ENCODE measurements at places on chromosomes 3 and 15.

DNA sequence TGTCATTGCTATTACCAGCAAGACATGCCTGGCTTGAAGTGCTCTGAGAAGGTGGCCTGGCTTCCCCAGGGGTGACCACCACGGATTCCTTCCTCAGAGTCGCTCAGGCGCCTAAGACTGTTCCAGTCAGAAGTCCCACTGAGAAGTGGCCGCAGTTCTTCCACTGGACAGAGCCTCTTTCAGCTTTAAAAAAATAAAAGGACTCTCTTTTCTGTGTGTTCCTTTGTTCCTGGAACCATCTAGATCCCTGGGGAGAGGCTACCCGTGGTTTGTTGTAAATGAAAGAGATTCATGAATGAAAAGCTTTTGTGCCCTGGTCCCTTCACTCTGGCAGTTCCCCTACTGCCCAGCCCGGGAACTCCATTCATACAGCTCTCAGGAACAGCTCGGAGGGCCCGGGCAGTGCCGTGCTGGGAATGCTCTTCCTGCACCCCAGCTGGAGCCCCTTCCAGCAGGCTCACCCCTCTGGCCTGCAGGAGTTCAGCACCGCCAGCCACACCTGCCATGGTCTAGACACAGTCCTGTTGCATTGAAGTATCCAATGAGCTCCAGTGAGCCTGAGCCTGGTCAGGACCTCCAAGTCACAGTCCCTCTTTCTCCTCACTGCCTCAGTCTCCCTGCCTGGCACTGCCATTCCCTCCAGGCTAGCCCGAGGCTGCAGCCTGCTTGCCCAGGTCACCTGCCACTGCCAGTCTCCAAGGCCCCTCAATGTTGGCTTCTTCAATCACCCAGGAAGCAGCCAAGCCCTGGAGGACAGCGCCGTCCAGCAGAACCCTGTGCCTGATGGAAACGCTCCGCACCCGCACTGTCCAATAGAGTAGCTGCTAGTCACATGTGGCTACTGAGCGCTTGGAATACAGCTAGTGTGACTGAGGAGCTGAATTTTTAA lies 75.4 kb downstream of the XXYLT1 start:
- no peak for DNase-seq
- peaks cover 23% of the 10 kb centered on the region for H3K4me1 ChIP-seq

DNA sequence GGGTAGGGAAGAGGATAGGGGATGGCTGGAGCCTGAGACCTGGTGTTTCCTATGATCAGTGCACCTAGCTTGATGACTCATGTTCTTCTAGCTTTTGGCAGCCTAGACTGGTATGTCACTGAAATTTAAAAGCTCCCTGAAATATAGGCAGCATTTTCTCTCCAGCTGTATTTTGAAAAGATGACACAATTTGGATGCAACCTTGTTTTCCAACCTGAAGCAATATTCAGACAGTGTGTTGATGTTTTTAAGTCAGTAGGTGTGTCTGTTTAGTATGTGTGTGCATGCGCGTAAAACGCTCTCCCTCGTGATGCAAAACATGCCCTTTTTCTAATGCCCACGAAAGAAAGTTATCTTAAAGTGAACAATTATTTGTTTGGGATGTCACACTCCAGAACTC lies 58.5 kb downstream of the RPL22L1 start:
- no peaks in the 10 kb centered on the region for H3K27me3 ChIP-seq
- no peaks in the 10 kb centered on the region for H3K36me3 ChIP-seq
- no peak overlapping the region for H3K4me3 ChIP-seq
- no peaks in the 10 kb centered on the region for H3K4me1 ChIP-seq

- no peaks in the 10 kb centered on the region for H3K27me3 ChIP-seq
- no peak for DNase-seq
- no peaks in the 10 kb centered on the region for H3K36me3 ChIP-seq
- H3K27ac ChIP-seq: no peak overlapping the region
- no peaks in the 10 kb centered on the region for H3K4me1 ChIP-seq
Observed at GRCh38 chr3:159609625-159610024, 379.0 kb upstream of the IL12A start.

DNA sequence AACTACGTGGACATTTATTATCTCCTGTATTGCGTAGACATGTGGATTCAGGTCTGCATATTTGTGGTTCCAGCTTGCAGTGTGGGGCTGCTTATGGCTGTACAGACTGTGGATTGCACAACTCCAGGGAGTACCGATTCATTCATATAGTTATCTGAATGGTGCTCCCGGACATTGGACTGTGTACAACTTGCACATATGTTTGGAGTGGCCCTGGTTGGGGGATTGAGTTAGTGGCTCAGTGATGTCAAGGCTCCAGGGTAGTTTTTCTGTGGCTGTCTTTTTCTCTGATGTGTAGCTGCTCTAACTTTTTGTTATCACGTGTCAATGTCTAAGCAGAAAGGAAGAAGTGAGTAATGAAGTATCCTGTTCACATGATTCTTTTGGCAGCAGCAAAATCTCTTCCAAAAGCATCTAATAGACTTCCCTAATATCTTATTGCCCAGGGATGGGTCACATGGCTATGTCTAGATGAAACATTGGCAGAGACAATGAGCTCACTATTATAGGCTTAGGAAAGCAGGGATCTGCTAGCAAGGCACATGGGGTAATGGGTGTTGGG lies 15.8 kb downstream of the ST3GAL6 start:
- H3K36me3 ChIP-seq: no peaks in the 10 kb centered on the region
- H3K27me3 ChIP-seq: peaks cover 50% of the 10 kb centered on the region
- DNase-seq: no peak
- no peak overlapping the region for H3K4me3 ChIP-seq

DNA sequence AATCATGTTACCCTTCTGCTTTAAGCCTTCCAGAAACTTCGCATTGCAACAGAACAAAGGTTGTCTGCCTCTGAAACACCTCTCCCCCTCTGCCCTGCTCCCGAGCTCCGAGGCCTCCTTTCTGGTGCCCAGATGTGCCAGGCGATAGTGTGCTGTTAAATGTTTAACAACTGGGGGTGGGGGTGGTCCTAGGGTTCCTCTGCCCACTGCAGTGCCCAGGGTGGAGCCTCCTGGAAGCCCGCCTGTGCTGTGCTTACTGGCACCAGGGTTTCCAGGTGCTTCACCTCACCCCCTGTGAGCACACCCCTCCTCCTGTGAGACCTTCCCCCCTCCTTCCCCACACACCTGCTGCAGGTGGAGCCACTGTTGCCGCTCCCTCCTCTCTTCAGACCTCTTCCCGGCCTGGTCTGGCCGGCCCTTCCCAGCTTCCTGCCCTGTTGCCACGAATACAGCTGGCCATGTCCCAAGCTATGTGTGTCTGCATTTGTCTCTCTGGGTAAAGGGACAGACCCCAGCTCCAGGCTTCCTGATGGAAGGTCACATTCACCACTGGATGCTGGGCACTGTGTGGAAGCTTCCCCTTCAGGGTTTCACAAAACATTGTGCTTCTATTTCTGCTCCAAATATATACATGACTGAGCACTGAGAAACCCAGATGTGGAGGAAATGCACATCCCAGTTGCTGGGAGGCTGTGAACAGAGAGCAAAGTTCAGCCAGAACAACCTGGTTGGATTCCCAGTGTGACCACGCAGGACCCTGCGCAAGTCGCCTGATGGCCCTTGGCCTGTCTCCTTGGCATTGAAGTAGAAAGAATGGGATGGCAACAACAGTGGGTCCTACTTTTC lies 37.2 kb downstream of the MGLL start:
- peak overlapping the region; percentile 54 for H3K27ac ChIP-seq
- peaks cover 2% of the 10 kb centered on the region for H3K36me3 ChIP-seq
- peaks cover 9% of the 10 kb centered on the region for H3K27me3 ChIP-seq

GRCh38 chr15:74216949-74217348 lies 14.4 kb upstream of the STRA6 start:
- DNase-seq: no peak
- no peaks in the 10 kb centered on the region for H3K4me1 ChIP-seq
- H3K4me3 ChIP-seq: no peak overlapping the region
- H3K27ac ChIP-seq: no peak overlapping the region
- peaks cover 6% of the 10 kb centered on the region for H3K36me3 ChIP-seq

GRCh38 chr3:10702961-10703740 lies 112.9 kb upstream of the SLC6A11 start:
- H3K4me1 ChIP-seq: peaks cover 11% of the 10 kb centered on the region
- no peak overlapping the region for H3K27ac ChIP-seq
- H3K27me3 ChIP-seq: peaks cover 65% of the 10 kb centered on the region
- no peaks in the 10 kb centered on the region for H3K36me3 ChIP-seq
- no peak for DNase-seq

GRCh38 chr15:30791239-30792175 lies 112.2 kb upstream of the FAN1 start:
- peaks cover 61% of the 10 kb centered on the region for H3K27me3 ChIP-seq
- H3K4me3 ChIP-seq: no peak overlapping the region
- DNase-seq: no peak
- H3K4me1 ChIP-seq: no peaks in the 10 kb centered on the region
- H3K27ac ChIP-seq: no peak overlapping the region
- H3K36me3 ChIP-seq: no peaks in the 10 kb centered on the region

DNA sequence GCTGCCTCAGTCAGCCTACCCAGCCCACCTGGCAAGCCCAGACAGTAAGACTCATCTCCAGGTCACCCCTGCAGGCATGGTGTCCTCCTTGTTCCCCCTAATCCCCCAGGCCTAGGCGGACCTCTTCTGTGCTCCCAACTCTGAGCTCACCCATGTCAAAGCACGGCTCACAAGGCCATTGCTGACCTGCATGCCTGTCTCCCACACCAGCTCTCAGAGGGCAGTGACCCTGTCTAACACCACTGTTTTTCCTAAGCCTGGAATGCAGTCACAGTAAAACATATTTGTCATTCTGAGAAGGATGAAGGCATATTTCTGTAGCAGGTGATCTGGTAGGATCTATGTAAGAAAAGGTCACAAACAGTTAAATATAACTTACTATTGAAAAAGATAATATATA lies 110.3 kb upstream of the HACD2 start:
- no peak for DNase-seq
- no peaks in the 10 kb centered on the region for H3K36me3 ChIP-seq
- H3K4me3 ChIP-seq: no peak overlapping the region
- no peaks in the 10 kb centered on the region for H3K4me1 ChIP-seq
